HS-27A (cell line): ENCODE measurements at places on chromosomes 16 and 17.

DNA sequence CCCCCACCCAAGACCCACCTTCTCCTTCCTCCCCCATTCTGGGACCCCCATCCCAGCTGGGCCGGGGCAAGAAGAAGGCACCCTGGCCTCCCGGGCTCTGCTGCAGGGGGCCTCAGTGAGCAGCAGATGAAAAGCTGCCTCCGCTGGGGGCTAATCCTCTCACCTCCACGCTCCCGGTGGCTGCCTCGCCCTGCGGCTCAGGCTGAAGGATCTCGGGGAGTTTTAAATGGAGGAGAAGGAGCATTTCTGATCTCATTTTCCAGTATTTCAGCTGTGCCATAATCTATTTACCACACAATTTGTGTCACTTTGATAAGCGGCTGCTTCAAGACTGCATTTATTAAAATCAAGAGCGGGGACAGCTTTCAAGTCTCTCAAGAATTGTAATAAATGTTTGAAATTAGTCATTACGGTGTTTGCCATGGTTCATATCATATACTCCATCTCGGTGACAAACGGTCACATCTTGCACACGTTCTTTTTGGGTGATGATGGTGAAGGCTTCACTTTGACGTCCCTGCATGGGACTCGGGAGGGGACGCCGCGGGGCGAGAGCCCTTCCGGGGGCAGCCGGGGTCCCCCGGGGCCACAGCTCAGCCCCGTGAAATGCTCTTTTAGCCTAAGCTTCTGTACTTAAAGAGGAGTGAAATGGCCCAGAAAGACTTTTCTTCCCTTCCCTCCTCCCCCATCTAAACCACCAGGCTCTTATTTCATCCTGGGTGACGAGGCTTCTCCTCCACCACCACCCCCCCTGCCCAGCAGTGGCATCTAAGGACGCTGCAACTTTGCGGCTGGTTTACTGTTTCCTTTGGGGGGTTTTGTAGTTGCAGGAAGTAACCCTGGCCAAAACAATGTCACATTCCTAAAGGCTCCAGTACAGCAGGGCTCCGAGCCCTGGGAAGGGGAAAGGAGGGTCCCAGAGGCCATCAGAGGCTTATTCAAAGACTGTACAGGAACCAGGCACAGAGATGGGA lies 313.1 kb upstream of the TNRC6C start:
- no peak for DNase-seq

DNA sequence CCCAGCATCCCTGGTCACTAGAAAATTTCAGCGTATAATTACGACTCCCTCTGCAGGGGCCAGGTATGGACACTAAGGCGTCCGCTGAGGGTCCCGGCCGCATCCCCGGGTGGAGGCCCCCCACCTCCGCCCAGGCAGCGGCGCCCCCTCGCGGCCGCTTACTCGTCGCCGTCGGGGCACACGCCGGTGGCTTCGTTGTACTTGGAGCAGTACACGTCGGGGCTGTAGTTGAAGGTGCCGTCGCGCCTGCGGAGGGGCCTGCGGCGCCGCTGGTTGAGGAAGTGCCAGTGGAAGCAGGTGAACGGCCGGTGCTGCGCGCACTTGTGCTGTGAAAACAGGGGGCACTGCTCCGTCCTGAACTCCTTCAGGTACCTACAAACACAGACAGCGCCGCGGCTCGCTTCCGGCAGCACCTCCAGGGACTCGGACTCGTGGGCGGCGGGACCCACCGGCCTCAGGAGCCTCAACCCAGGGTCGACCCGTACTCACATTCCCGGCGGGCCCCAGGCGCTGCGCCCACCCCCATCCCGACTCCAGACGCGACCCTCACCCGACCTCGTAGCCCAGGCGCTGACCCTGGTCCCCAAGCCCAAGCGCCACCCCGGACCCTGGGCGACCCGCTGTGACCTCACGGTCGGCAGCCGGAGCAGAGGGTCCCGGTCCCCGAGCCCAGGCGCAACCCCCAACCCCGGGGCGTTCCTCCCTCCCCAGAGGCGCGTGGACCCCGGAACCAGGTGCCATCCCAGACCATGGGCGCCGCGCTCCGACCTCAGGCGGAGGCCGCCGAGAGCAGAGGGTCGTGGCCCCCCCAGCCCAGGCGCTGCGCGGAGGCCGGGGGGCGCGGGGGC lies 596 bp downstream of the UNKL start:
- no peak for DNase-seq

GRCh38 chr17:27558341-27558740 lies 72.6 kb upstream of the LGALS9 start:
- DNase-seq = no peak

DNA sequence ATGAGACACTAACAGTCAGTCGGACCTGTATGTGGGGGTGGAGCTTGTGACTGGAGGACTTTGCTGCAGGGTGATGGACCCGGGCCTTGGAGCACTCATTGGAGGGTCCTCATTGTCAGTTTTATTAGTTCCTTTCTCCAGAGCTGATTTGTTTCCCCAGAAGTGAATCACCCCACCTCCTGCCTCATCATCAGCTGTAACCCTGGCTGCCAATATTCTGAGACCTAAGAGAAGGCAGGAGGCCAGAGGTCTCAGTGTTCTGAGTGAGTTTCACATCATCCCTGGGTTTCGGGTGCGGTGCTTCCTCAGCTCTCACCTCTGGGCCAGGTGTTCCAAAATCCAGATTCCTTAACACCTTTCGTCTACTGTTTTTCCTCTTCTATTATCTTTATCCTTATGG lies 49.9 kb upstream of the KIFC3 start:
- no peak for DNase-seq

- DNase-seq = no peak
Observed at GRCh38 chr16:85201574-85201973, 89.3 kb upstream of the CIBAR2 start.

GRCh38 chr16:75096656-75097055 lies 19.9 kb downstream of the LDHD start:
- no peak for DNase-seq

DNA sequence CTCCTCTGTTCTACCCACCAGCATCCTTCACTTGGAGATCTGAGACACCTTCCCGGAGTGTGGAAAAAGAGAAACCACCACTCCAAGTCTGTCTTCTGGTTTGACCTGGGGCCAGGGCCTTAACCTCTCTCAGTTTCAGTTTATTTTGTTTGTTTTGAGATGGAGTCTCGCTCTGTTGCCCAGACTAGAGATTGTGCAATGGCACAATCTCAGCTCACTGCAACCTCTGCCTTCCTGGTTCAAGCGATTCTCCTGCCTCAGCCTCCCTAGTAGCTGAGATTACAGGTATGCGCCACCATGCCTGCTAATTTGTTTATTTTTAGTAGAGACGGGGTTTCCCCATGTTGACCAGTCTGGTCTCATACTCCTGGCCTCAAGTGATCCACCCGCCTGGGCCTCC lies 271.1 kb upstream of the TNRC6C start:
- no peak for DNase-seq
